ENCODE measurements at places on chromosomes 1 and 21.

- DNase-seq: peak; percentile 48
Observed at GRCh38 chr1:46036894-46037839, 95.3 kb downstream of the PIK3R3 start.

GRCh38 chr1:41161846-41162245, 80.3 kb downstream of the SCMH1 start:
- DNase-seq: no peak

- no peak for DNase-seq
Observed at GRCh38 chr21:23718446-23719285, 1888.6 kb downstream of the MRPL39 start.

DNA sequence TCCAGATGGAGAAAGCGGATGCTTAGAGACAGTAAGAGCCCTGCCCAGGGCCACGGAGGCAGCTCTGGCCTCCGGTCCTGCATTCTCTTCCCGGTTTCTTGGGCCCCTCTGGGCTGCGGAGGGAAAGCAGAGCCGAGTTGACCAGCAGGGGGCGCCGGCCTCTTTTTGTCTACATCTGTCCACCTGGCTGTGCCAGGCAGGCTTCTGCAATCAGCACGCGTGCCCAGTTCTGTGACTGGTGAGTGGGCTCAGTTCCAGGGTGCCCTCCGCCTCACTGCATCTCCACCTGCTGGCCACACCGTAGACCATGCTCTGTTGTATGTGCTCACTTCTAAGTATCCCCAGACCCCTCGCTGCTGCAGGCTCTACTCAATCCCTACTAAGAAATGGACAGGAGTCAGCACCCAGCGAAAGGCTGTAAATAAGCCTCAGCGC, 6.7 kb upstream of the HUNK start:
- DNase-seq: peak; percentile 95

DNA sequence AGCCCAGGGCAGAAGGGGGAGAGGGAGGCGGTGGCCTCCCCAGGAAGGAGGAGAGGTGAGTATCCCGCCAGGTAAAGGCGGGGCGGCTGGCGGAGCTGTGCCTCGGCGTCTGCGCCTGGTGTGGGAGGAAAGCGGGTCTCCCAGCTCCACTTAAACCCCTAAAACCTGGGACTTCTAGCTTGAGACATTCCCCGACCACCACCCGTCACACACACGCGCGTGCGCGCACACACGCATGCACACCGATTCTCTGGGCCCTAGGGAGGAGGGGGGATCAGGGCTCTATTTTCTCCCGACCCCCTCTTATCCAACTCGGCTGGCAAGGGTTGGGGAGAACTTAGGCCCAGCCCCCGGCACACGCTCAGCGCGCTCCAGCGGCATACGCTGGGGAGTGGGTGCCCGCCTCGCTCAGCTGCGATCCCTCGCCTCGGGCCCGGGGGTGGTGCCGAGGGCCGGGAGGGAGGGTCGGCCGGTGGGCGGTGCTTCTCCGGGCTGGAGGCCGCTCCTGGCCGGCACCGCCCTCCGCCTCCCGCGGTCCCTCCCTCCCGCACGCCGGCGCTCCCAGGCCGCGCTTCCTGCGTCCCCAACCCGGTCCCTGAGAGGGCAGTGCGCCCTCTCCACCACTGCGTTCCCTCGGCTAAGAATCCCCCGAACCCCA, at the start of gene TMEM51:
TSS of gene TMEM51 (plus strand) at position 564 of the 658 bp plus-strand sequence. CDS start 61,341 bp downstream, outside the sequence.
- peak; percentile 72 for DNase-seq

- DNase-seq: no peak
Observed at GRCh38 chr1:116737855-116738321, 16.3 kb upstream of the CD2 start.

DNA sequence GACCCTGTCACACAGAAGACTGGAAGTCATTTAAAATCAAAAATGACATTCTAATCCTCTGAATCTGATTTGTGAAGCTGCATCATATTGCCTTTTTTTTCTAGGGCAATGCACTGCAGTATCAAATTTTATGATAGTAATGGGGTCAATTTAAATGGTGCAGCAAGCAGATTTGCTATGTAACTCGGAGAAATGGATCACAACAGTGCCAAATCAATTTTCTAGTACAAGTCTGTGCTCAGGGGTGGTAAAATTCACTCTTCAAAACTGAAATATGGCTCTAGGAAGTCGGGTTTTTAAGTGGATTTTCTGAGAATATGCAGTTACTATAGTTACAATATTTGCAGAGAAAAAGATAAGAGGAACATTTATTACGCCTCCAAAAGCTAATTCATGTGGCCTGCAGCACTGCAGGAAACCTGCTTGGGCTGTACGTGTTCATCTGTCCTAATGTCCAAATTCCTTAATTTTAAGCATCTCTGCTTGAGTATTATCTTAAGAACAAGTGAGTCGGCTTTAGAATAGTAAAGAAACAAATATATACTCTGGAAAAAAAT, 31.5 kb downstream of the HLCS start:
- no peak for DNase-seq

GRCh38 chr21:41673596-41674335, 93.1 kb downstream of the RIPK4 start:
- no peak for DNase-seq

DNA sequence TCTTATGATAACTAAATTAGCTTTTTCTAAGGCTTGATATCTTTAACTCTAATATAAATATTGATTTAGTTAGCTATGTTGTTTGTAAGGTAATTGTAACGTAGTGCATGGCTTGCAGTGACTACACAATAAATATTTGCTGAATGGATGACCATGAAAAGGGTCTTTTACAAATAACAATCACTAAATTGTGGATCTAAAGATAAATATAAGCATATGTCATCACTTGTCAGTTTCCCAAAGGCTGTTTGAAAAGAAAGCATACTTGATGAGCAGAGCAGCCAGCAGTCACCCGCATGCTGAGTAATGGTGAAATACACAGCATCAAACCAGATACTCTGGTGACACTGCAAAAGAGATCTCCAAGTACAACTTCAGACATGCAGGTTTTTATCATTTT, 92.5 kb upstream of the FMN2 start:
- no peak for DNase-seq

DNA sequence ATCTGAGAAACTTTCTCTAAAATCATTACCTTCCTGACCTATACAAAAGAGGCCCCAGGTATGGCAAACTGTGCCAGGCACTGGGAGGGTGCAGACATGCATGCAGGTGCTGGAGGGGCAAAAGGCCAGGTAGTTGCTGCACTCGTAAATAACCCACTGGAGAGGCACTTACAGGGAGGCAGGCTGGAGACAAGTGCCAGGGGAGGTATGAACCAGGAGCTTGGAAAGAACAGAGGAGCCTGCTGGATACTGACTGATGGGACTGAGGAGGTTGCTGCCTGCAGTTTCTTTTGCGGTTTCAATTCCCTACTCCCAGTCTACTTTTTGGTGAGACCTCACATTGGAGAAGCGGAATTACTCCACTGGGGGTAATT, 113.9 kb downstream of the DSCAM start:
- DNase-seq: peak; percentile 10

DNA sequence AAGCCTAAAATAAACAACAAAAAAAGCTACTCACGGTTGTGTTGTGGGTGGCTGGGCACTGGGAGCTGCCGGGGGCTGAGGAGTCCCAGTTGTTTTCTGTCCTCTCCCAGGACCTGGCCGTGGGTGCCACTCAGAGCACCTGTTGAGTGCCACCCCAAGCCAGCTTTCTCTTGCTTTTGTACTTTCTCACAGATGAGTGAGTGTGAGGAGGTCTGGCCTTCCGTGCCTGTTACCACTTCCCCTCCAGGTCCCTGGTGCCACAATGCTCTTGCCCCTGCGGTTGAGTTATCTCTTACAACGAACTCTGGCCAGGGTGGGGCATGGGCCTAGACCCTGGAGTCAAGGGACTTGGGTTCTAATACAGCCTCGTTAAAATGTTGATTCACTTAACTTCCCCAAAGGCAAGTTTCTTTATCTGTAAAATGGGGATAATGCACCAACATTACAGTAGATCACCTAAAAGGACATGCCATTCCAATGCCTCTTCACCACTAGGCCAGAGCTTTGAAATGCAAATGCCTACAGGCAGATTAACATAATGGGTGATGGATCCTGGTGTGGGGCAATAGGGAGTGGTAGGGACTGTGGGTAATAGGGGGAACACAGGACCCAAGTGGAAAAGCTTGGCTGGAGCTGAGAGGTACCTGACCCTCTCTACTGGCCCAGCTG, at the start of gene CNR2:
TSS of gene CNR2 (minus strand) at position 151 of the 669 bp plus-strand sequence. CDS start 37,745 bp downstream, outside the sequence.
- DNase-seq: no peak

DNA sequence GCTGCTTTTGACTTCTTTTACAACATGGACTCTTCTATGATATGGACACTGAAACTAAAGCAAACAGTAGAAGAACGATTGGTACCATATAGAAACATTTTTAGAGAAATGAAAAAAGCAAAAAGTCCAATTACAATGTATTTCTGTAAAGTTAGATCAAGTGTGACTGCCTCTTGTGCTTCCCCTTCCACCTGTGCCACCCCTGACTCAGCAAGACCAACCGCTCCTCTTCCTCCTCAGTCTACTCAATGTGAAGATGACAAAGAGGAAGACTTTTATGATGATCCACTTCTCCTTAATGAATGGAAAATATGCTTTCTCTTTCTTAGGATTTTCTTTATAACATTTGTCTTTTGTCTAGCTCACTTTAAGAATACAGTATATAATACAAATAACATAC, 66.9 kb downstream of the PHTF1 start:
- DNase-seq: no peak

DNA sequence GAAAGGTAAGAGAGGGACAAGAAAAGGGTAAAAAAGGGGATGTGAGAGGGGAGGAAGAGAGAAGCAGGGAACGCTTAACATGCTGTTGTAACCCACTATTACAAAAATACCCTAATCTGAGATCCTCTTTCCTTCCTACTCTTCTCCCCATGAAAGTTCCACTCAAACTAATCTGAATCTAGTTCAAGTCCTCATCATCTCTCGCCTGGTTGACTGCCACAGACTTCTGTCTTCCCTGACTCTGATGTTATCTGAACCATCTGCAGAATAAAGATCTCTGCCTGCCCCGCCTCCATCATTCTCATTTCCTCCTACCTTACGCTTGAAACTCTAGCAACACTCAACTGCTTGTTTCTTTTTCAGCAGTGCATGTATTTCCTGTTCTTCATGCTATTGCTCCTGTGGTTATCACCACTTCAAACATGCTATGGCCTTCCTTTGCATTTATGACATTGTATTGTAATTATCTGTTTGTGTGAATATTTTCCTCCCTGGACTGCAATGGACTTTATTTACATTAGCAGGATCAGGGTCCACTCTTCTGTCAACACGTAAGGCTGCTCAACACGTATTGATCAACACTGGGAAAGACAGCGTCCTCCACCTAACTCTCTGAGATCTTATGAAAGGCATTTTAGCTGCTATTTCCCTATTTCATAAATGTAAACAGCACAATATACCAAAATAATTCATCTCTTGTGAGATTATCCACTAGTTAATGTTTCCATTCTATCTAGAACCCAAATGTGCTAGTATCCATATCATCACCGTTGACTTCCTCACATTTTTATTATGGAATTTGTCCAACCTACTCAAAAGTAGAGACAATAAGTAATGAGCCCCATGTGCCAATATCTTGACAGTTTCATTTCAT, 215.5 kb upstream of the USP25 start:
- DNase-seq: no peak

DNA sequence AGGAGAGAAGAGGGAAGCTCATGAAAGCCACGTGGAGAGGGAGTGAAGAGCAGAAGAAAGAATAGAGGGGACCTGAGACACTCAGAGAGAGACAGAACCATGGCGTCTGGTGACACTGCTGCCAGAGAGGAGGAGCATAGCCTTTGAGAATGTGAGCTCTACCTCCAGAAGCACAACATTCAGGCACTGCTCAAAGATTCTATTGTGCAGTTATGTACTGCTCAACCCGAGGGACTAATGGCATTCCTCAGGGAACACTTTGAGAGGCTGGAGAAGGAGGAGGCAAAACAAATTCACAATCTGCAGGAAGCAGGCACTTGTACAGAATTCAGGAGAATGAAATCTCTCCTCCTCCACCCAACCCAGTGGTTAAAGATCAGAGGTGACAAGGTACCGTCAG, 45.1 kb downstream of the BTBD8 start:
- no peak for DNase-seq

GRCh38 chr1:208142590-208143382, 101.4 kb downstream of the PLXNA2 start:
- no peak for DNase-seq

DNA sequence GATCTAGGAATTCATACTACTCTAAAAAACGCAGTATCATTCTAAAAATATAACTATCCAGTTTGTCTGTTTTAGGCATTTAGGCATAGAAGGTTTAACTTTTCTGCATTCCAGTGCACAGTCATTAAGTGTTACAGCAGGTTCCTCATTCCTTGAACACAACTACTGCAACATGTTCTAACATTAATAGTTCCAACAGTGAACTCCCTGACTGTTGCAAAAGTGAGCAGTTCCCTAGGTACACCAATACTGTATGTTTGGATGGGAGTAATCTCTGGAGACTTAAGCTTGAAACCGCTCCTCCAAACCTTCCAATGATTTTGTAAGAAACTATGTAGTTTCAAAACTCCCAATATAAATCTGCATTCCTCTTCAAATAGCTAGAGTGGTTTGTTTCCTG, 46.2 kb downstream of the UCHL5 start:
- no peak for DNase-seq

DNA sequence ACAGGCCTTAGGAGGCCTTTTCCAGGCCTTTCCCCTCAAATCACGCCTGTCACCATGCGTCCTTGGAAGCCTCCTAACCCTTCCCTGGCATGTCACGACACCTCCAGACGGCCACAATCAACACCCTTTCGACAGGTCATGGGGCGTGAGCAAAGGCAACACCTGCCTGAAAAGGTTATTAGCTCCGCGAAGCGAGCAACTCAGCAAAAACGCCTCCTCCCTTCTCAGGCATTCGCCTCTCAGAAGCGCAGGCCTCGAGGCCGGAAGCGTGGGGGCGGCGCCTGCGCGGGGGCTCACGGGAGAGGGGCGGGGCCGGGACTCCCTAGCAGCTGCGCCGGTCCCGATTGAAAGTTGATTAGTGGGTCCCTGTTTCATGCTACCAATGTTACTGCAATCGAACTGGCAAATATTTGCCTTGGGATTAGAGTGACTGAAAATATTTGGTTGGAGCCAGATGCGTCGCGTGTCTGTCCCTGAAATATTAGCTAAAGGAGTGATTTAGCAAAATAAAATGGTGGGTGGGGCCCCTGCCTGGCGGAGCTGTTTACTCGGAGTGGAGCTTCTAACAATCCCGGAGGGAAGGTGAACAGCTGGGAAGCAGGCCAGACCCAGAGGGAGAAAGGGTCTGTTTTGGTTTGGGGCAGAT, 44.9 kb downstream of the GFI1 start:
- DNase-seq: peak; percentile 84

- no peak for DNase-seq
Observed at GRCh38 chr1:42877380-42877779, 31.0 kb downstream of the ZNF691 start.

GRCh38 chr1:10059342-10059718, 26.6 kb downstream of the UBE4B start:
- no peak for DNase-seq

GRCh38 chr1:113219828-113220227, 146.8 kb downstream of the LRIG2 start:
- DNase-seq: no peak

- peak; percentile 52 for DNase-seq
Observed at GRCh38 chr1:55140546-55140983, 74.6 kb downstream of the USP24 start.

Data from COR-L47 (cell line).